ENCODE measurements at places on chromosomes 7 and 10.

DNA sequence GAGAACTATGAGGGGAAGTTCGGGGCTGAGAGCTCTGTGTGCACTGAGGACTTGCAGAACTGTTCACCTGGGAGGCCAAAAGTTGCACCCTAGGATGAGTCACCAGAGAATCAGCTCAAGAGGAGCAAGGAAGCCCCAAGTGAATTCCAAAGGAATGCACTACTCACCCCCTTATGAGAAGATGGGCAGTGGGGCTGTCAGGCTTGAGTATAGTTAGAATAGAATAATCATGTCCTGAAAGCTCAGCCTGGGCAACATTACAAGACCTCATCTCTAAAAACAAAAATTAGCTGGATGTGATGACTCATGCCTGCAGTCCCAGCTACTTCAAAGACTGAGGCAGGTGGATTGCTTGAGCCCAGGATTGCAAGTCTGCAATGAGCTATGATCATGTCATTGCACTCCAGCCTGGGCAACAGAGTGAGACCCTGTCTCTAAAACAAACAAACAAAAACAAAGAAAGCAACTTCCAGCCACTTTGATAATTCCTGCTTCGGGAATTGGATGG lies 30.0 kb downstream of the MAP3K8 start:
- no peak for DNase-seq

GRCh38 chr10:48802611-48803071 lies 118.0 kb downstream of the WDFY4 start:
- DNase-seq: no peak

- DNase-seq: no peak
Observed at GRCh38 chr7:147646568-147646967, 944.0 kb upstream of the C7orf33 start.

GRCh38 chr7:151009327-151010036 lies 14.8 kb downstream of the ATG9B start:
- DNase-seq: no peak

- DNase-seq: no peak
Observed at GRCh38 chr7:32164341-32164996, 94.3 kb upstream of the PDE1C start.

DNA sequence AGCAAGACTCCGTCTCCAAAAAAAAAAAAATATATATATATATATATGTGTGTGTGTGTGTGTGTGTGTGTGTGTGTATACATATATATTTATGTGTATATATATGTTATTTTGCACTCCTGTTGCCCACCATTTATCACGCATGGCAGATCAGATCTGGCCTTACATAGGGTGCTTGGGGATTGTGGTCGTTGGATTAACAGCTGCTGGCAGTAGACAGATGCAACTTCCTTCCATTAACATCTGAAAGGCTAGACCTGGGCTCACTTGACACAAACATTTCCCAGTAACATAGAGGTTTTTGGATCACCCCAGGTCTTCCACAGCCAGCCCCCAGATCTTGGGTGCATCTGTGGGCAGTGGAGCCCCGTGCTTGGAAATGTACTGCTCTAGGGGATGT lies 40.8 kb upstream of the DLD start:
- DNase-seq: no peak

- DNase-seq: no peak
Observed at GRCh38 chr7:140005754-140006503, 56.8 kb downstream of the PARP12 start.

All from NCI-H2107 (cell line).